ENCODE measurements at places on chromosomes 7 and 10.

DNA sequence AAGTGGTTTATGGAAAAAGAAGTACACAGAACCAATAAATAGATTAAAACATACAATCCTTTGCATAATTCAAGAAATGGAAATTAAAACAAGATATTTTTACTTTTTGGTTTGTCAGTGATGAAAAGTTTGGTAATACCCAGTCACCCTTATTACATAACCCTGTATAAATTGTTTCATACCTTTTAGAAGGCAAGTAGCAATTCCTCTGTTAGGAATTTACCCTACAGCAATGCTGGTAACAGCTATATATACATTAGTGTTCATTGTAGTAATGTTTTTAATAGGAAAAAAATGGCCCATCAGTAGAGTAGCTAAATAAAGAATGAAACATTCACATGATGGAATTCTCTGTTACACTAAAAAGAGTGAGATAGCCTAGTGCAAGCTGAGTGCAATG, 42.7 kb downstream of the PTPN12 start:
- DNase-seq = no peak

DNA sequence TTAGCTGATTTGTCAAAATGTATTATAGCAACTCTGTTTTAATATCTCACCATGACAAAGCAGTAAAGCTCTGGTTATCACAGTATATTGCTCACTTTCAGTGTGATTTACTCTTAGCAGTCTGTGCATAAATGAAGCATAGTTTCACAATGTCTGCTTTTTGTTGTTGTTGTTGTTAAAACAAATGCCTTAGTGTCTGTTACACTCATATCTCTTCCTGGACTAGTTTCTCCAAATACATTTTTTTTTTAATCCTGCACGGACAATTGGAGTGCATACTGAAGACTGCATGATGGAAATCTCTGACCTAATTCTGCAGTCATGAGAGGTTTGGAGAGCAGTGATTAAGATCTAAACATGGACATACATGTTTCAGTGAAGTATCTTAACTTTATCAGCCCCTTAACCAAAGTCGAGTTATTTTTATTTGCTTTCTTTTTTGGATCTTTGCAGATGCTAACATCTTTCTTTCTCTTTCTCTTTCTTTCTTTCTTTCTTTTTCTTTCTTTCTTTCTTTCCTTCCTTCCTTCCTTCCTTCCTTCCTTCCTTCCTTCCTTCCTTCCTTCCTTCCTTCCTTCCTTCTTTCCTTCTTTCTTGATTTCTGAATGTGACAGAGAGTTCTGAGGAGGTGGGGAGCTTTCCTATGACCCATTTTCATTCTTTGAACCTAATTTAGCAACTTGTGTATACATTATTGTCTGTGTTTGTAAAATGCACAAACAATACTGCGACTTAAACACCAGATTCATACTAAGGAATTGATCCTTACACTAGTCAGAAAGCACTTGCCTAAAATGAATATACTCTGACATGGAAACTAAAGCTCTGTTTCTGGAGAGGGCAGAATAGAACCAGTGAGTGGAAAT, 161.5 kb upstream of the AGR3 start:
- no peak for DNase-seq

DNA sequence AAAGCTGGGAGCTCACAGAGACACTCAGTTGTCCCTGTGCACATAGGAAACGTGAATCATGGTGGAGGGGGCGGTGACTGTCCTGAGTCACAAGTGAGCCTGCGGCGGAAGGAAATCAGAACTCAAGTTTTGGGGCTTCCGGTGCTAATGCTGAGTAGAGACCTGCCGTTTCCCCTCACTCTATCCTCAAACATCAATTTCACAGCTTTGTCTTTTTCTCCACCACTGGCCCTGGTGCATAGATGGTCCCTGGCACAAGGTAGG, 21.9 kb downstream of the ADCYAP1R1 start:
- DNase-seq = no peak

- DNase-seq = no peak
These were observed 8.5 kb downstream of the LAT2 start for GRCh38 chr7:74218343-74218698.

DNA sequence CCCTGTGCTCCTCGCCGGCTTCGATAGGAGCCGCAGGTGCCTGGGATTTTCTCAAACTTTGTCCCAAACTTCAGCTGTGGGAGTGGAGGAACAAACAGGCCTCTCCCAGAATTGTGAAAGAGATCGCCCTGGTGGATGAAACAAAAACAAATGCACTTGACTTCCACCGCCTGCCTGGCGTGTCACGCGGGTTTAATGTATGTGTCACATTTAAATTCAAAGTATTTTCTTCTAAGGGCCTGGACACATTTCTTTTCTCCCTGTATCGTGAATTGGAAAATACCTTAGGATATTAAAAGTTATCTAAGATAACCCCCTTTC, 694 bp upstream of the WASL start:
- no peak for DNase-seq

- no peak for DNase-seq
These were observed 260.1 kb downstream of the CREB5 start for GRCh38 chr7:28672397-28672797.

DNA sequence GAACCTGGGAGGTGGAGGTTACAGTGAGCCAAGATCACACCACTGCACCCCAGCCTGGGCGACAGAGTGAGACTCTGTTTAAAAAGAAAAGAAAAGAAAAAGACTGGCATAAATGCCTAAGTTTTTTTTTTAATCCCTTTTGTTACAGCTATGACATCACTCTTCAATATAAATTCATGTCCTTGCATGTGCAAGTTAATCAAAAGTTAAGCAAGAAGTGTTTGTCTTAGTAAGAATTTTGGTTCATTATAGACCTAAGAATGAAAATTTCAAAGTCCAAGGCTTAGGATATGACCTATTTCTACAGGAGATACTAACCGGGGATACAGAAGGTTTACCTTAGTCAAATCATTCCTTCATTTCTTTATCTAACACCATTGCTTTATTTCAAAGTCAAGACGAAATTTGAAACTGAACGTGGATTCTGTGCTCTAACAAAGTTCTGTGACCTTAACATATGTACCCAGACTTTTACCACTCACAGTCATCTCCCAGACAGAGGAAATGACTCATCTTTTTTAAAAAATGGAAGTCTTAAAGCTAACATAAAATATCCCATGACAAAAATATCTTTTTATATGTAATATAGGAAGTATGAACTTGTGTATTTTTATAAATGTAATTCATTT, 29.3 kb upstream of the ITGB8 start:
- no peak for DNase-seq

DNA sequence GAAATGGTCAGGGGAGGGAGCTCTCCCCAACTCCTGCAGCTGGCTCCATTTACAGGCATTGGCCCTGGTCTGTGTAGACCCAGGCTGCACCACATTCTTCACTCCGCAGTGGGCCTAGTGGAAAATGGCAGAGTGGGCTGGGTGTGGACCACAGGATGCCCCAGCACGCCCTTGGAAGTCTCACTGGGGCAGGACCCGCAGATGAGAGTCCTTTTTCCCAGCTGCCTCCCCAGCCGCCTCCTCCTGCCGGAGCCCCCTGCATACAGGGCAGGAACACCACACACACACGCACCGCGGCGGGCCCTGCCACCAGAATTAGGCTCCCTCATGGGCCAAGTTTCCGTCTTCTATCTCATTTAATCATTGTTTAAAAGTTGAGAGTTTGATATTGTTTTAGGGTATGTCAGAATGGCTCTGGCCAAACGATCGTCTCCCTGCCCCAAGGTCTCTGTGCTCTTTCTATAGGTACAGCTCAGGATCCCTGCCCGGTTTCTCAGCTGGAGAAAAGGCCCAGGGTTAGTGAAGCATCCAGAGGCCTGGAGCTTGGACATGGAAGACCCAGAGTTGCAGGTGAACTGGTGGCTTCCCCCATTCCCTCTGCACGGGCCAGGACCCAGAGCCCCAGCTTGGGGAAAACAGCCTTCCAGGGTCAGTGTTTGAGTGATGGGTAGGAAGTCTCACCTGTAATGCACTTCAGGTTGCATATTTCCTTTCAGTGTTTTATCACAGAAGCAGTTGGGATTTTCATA, 42.0 kb downstream of the ZNF467 start:
- no peak for DNase-seq
